ENCODE measurements at places on chromosomes 7 and 10. TPM values are rescaled to one million over a fixed set of nuclear protein-coding genes. Genes with fewer than 3 reads are reported as not detected.

CTAGE4 gene
- 4.3 TPM for total RNA-seq

RNF148 gene
- 1.5 TPM for total RNA-seq

DNA sequence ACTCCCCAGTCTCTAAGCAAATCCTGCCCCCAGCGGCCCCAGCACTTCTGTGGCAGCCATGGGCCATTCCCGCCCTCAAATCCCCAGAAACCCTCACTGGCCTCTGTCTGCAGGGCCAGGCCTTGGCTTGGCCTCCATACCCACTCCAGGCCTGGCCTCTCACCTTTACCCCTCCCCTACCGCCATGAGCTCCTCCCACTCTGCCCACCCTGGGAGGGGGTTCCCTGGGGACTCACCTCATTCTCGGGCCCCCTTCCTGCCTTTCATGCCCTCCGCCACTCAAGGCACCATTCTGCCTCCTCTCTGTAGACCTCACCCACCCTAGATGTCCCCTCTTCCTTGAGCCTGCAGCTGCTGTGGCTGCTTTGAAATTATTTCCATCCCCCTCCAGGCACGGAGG is 41.0 kb downstream of the PRF1 start:
- DNase-seq, result peak; percentile 49
- no peak overlapping the region for H3K4me3 ChIP-seq
- H3K36me3 ChIP-seq, result no peaks in the 10 kb centered on the region
- no peak overlapping the region for H3K27ac ChIP-seq

DNA sequence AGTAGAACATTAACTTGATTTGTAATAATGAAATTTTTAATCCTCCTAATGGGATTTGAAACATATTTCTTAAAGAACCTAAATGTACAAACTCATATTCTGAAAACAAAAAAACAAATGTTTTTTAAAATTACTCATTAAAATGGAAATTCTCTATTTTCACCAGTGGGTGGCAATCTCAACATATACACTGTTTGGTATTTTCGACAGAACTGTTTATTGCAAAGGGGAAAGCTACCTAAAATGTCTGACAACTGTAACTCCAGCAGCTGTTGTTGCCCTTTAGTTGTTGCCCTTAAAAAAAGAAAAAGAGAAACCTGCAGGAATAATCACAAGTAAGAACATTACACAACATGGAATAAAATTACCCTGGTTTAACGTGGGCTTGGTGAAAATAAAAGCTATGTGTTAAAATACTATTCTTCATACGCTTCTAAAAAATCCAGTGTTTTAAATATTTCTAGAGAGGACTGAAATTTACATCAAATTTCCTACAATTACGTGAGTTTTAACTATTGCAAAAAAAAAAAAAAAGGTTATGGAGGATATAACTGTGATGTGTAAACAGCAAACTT is 54.5 kb downstream of the COL1A2 start:
- H3K4me1 ChIP-seq, result no peaks in the 10 kb centered on the region
- no peaks in the 10 kb centered on the region for H3K27me3 ChIP-seq
- H3K4me3 ChIP-seq, result no peak overlapping the region

DNA sequence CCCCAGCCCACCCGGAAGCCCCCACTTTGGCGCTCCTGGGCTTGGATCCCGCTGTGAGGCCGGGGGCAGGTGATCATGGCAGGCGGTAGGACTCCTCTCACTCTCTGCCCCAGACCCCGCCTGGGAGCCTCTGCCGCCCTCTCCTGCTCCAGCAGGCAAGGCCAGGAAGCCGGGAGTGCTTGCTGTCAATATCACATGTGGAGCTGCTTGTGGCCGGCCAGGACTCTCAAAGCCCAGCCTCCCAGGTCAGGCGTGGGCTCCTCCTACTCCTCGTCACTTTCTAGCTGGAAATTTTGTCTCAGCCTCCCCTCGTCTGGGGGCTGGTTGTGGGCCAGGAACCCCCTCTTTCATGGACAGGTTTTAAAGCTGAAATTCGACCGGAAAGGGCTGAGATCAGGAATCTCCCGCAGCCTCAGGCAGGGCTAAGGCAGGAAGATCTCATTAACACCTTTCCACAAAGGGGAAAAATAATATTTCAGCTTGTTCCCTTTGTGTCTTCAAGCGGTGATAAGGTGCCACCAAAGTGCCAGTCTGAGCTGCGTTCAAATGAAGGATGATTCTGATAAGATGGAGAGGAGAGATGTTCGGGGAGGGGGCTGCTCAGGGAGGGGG is 273.6 kb upstream of the PODXL start:
- H3K4me1 ChIP-seq, result no peaks in the 10 kb centered on the region
- no peak for DNase-seq

DNA sequence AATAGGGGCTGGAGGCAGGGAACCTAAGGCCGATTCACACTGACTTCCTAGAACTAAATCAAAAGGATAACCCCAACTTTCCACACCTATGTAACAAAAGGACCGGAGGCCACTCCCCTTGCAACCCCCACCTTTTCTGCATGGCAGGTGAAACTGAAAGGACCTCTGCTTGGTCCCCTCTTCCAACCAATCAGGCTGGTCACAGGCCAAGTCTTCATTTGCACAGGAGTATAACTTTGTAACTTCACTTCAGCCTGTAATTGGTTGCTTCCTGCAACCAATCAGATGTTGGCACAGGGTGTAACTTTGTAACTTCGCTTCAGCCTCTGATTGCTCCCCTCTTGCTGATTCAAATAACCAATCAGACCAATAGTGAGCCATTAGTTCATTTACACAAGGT is 190.0 kb downstream of the FAM107B start:
- H3K27ac ChIP-seq, result no peak overlapping the region
- no peaks in the 10 kb centered on the region for H3K36me3 ChIP-seq
- no peak for DNase-seq
- no peaks in the 10 kb centered on the region for H3K27me3 ChIP-seq
- H3K4me1 ChIP-seq, result no peaks in the 10 kb centered on the region
- H3K4me3 ChIP-seq, result no peak overlapping the region

- no peak overlapping the region for H3K4me3 ChIP-seq
- no peak overlapping the region for H3K27ac ChIP-seq
- no peaks in the 10 kb centered on the region for H3K4me1 ChIP-seq
- no peak for DNase-seq
- H3K36me3 ChIP-seq, result no peaks in the 10 kb centered on the region
- no peaks in the 10 kb centered on the region for H3K27me3 ChIP-seq
Observed at GRCh38 chr7:158445421-158446175, 142.0 kb downstream of the PTPRN2 start.

All from aorta (tissue), 5 donors.